CMK (cell line): ENCODE measurements at places on chromosomes 1 and 21.

GRCh38 chr1:204834336-204834735, 36.3 kb upstream of the NFASC start:
- no peak for DNase-seq

GRCh38 chr1:86753700-86754099, 49.3 kb downstream of the SH3GLB1 start:
- DNase-seq, result no peak

DNA sequence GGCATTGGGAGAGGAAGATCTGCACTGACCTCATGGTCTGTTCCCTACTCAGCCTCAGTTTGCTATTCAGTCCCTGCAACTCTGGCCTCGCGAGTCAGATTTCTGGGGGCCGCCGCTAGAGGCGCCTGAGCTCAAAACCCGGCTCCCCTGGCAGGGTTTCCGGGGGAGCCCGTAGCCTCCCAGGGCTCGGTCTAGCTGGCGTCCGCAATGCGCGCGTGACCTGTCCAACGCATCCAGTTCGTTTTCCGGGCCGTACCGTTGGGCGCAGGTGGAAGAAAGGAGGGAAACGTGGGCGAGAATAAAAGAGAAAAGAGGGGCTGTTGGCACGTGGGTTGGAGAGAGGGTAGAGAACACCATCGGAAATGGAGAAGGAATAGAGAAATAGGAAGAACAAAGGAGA, at the start of gene ADAM30:
ADAM30 (minus strand) TSS at position 213 of the 400 bp plus-strand sequence; CDS start at position 34, 179 bp downstream.
- DNase-seq, result no peak

- DNase-seq, result no peak
These were observed 320.9 kb downstream of the PCP4 start for GRCh38 chr21:40187946-40188654.

DNA sequence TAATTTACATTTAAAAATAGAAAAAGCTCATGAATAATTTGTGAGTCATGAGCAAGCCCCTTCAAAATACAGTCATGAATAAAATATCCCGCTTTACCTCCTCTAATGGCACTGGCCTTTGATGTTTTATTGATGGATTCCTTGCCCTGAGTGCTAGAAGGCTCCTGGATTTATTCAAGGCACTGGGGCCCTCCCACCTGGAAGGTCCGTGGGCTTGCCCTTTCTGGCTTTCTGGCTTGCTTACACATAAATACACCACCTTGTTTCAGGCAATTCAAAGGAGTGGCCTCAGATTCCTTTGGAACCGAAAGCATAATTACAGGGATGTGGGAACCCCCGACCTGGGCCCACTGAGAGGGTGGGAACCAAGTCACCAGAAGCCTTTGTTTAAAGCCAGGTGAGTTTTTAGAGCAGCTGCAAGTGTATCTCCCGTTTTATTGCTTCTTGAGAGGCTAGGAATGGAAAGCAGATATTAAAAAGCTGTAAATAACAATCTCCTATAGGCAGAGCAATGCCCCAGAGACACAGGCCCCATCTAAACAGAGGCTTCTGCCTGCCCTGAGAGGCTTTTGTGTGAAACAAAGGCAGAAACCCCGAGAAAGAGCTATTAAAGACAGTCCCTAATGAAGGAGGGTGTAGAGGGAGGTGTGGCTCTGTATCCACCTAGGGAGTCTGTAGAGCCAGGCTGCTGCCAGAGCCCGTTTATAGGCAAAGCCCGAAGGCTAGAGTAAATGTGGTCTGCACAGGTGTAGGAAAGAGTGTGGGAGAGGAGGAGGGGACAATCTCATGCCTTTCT, 126.4 kb downstream of the FAM78B start:
- no peak for DNase-seq

DNA sequence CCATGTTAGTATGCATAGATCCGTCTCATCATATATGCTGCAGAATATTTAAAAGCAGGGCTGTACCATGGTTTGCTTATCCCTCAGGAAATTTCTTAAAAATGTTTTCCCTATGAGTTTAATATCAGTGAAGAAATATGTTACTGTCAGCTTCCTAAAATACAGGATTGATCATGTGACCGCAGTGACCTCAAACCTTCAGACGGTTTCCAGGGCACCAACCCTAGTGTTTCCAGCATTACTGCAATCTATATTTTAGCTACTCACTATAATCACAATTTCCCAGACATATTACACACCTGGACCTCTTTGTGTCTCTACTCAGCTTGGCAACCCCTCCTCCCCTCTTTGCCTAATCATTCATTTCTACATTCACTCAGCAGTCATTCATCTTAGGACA, 7.7 kb upstream of the SDHB start:
- no peak for DNase-seq

DNA sequence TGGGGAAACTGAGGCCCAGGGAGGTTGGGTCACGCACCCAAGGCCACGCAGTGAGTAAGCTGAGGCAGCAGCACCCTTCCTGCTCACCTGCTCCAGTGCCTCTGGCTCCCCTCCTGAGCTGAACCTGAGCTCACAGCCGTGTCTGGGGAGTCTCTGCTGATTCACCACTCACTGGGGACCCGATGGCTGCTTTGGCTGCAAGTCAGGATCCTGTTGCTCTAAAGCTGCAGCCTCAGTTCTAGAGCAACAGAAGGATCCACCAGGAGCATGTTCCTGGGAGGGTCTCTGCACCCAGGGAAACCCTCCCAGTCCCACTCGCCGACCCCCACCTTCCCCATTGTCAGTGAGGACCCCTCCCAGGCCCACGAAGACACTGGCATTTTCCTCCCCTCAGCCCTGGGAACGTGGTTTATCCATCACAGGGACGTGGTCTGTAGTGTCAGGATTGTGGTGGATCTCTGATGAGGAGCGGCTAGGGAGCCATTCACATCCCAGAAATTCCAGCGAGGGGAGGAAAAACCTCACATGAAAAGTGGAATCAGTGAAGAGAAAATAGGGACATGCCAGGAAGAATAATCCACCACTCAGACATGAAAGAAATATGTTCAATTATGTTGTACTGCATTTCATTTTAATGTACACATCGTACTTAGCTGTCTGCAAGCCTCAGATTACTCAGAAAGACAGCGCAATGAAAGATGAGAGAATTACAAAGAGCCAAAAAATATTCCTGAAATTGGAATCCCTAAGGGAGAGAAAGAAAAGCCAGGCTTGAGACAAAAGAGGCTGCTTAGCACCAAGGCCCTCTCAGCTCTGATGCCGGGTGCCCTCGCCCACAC, 447.2 kb downstream of the MATN1 start:
- DNase-seq, result no peak

DNA sequence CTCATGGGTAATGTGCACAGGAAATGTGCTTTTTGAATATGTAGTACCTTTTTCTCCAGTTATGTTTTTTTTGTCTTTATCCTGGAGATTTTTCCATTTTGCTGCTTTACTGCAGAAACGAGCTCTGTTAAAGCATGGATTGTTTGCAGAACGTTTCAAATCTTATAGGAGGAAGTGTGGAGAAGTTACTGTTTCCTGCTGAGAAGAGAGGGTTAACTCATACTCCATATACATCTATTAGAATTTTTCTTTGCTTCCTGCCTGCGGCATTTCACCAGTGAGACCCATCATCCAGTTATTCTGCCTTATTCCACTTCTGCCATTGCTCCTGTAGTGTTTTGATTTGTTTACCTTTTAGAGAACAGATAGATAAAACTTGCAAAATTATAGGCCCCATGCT, 2.0 kb downstream of the RPRD2 start:
- DNase-seq, result no peak

- DNase-seq, result no peak
These were observed 607 bp upstream of the FAAH start for GRCh38 chr1:46393510-46393909.

DNA sequence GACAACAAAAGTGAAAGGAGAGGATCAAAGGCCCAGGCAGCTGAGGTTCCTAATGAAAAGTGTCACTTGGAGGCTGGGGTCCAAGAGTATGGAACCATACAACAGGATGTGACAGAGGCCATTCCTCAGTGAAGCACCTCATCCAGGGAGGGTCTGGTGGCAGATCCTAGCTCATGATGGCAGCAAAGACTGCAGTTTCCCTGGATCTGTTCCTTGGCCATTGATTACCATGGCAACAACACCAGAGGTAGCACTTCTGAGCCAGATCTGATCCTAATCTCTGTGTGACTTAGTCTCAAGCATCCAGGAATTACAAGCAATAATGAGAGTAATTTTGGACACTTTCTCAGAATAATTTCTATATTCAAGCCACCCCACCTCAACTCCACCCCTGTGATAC, 12.9 kb downstream of the FAM177B start:
- no peak for DNase-seq

DNA sequence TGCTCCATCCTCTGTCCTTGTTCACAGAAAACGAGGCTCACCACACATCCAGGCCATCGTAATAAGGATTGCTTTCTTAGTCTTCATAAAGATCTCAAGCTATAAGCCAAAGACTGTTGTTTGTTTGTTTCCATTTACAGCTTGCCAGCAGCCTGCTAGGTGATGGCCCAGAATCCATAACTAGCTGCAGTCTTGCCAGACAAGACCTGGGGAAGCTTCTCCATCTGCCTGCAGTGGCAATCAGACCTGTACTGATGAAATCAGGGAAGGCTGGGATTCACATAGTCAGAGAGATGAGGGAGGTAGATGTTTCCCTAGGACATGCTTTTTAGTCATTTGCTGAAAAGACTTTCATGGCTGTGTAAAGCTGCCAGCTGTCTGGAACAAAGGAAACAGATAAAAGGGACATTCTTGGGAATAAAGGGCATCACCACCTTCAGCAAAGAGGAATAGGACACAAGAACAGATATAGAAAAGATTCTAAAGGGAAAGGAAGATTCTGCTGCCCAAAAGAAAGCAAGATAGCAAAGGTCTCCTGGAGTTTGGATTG, 51.0 kb downstream of the MT1HL1 start:
- DNase-seq, result no peak

GRCh38 chr21:36743446-36743845, 44.5 kb downstream of the SIM2 start:
- no peak for DNase-seq

DNA sequence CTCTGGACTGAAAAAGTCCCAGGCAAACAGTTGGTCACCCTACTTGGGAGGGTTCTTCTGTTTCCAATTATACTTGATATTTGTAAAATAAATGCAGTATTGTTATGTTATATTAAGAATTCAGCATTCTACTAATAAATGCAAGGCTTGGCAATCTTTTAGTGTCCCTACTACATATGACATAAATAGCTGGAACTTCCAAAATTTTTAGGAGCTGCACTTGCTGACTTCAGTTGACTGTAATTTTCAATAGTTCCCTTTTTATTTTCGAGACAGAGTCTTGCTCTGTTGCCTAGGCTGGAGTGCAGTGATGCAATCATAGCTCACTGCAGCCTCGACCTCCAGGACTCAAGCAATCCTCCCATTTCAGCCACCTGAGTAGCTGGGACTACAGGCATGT, 20.0 kb downstream of the FOXD3 start:
- DNase-seq, result no peak

- DNase-seq, result peak; percentile 52
These were observed 4.4 kb upstream of the UTP25 start for GRCh38 chr1:209823143-209824041.

DNA sequence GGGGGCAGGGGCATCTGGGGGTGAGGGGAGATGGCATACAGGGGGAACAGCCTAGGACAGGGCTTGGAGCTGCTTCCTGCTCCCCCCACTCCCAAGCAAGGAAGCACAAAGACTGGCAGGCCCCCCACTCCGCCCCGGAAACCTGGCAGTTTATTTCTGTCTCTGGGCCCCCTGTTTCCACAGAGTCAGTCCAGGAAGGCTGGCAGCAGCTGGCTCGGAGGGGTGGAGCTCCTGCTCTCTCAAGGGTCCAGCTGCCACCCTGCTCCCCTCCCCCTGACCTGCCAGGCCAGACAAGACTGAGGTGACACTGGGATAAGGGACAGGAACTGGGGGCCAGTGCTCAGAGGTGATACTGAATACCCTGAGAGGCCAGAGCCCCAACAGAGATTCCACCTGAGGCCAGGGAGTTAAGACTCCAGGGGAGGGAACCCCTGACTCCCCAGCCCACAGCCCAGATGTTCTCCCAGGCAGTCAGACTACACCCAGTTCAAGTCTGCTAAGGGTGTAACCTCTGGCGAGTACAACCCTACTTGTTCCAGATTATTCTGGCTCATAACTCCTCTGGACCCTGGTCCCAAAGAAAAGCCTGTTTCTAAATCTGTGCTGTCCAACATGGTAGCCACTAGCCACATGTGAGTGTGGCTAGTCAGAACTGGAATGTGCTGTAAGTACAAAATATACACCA, 26.3 kb downstream of the AHDC1 start:
- no peak for DNase-seq

DNA sequence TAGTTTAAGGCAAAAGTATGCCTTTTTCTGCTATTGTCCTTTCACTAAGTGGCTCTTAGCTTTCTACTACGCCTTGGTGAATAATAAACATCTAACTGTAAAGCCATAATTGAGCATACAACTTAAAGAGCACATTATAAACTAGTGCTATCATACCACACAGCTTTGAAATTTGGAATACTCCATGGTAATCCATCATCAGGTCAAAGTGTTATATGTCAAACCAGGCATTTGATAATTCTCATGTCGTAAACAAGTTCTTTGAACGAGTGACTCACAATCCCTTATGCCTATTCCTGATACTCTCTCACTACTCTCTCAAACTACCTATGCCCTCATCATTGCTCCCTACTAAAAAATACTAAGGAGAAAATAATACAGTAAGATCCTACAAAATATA, 60.3 kb upstream of the FMN2 start:
- no peak for DNase-seq

- DNase-seq, result no peak
These were observed 7.9 kb downstream of the ACOT7 start for GRCh38 chr1:6385488-6386191.

- no peak for DNase-seq
These were observed 319.2 kb downstream of the SMYD3 start for GRCh38 chr1:246187834-246188372.
